ENCODE measurements at places on chromosomes 13 and 19.

- no peak for DNase-seq
Measured at GRCh38 chr19:17778968-17779929, 15.7 kb upstream of the B3GNT3 start.

DNA sequence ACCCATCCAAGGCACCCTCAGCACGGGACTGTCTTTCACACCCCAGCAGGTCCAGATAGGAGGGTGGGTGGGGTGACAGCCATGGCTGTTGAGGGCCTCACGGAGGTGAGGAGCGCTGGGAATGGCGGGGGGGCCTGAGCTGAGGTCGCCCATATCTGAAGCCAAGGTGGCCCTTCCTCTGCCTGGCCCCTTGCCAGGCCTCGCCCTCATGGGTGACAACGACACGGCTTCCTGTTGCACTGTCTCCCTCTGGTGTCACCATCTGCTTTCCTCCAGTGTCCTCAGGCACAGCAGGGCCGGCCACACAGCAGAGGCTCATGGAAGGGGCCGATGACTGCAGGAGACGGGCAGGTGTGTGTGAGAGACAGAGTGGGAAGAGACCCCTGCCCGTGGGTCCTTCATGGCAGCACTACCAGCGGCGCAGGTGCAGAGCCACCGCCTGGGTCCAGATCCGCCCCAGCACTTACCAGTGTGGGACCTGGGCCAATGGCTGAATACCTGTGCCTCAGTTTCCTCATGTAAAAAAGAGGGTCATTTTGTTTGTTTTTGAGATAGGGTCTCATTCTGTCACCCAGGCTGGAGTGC, 8.1 kb upstream of the NKPD1 start:
- DNase-seq: no peak

GRCh38 chr13:53382008-53382407, 353.4 kb downstream of the OLFM4 start:
- no peak for DNase-seq

DNA sequence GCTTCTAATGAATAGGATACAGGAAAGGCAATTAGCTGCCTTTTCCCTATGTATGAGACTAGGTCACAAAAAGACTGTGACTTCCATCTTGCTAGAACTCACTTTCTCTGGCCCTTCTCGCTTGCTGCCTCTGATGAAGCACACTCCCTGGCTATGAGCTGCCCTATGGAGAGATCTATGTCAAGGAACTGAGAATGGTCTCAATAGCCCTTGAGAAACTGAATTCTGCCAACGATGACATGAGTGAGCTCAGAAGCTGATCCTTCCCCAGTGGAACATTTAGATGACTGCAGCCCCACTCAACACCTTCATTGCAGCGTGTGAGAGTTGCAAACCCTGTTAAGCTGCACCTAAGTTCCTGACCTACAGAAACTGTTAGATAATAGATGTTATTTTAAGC, 309.8 kb downstream of the COG6 start:
- DNase-seq: no peak

- no peak for DNase-seq
Measured at GRCh38 chr13:58989556-58989955, 1174.2 kb downstream of the DIAPH3 start.

DNA sequence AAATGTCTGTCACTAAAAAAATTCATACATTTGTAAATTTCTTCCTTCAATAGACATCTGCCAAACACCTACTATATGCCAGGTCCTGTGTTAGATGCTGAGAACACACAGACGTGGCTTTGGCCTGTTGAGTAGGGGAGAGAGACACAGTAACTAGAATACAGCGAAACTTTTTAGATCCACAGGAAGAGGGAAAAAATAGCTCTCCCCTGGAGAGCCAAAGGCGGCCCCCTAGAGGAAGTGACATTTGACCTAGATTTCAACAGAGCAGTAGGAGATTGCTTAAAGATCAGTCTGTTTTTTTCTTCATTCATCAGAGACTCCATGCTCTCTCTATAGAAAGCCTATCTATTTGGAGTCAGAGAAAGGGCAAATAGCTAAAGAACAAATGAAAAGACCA, 11.3 kb downstream of the LCP1 start:
- DNase-seq: no peak
